ENCODE measurements at places on chromosomes 7 and 10.
A peak's percentile ranks its signal among the peaks of the same experiment; 100 is the strongest.

- DNase-seq, result no peak
These were observed 558 bp downstream of the TCTN3 start for GRCh38 chr10:95693071-95693667.

DNA sequence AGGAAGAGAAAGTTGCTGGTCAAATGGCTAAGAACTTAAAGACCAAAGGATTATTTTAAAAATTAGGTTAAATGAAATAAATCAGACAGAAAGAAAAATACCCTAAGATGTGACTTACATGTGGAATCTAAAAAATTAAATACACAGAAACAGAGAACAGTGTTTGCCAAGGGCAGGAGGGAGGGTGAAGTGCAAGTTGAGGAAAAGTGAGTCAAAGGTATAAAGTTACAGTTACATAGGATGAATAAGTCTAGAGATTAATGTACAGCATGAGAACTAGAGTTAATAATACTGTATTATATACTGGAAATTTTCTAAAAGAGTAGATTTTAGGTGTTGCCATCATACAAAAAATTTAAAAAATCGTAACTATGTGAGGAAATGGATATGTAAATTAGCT lies 146.3 kb downstream of the MDFIC start:
- no peak for DNase-seq

DNA sequence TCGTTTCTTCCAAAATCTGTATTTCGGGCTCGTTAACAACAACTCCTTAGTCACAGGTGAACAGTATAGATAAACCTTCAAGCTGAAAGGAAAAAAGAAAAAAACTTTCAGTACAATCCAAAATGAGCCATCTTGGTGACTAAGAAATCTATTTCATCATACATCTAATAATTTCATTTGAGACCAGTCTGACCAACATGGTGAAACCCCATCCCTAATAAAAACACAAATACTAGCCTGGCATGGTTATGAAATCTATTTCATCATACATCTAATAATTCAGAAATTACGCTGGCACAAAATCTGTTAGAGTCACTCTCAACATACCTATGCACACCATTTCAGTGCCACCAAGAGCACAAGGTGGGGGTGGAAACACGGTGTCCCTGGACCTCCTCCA lies 8.8 kb downstream of the DCLRE1C start:
- DNase-seq, result no peak

GRCh38 chr7:37211097-37211880 lies 237.4 kb downstream of the ELMO1 start:
- DNase-seq, result no peak

GRCh38 chr10:24938076-24938475 lies 14.3 kb downstream of the PRTFDC1 start:
- no peak for DNase-seq

- DNase-seq, result no peak
These were observed 723.4 kb downstream of the PARD3 start for GRCh38 chr10:34091635-34092195.

DNA sequence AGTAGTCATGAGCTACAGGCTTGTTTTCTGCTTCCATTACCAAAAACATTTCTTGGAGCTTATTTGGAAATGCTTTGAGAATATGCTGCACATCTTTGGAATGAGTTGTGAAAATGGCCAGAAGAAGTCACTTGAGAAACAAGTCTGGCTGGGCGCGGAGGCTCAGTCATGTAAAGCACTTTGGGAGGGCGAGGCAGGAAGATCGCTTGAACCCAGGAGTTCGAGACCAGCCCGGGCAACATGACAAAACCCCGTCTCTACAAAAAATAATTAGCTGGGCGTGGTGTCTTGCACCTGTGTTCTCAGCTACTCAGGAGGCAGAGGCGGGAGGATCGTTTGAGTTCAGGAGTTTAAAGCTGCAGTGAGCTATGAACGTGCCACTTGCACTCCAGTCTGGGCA lies 882 bp upstream of the CHCHD1 start:
- no peak for DNase-seq

DNA sequence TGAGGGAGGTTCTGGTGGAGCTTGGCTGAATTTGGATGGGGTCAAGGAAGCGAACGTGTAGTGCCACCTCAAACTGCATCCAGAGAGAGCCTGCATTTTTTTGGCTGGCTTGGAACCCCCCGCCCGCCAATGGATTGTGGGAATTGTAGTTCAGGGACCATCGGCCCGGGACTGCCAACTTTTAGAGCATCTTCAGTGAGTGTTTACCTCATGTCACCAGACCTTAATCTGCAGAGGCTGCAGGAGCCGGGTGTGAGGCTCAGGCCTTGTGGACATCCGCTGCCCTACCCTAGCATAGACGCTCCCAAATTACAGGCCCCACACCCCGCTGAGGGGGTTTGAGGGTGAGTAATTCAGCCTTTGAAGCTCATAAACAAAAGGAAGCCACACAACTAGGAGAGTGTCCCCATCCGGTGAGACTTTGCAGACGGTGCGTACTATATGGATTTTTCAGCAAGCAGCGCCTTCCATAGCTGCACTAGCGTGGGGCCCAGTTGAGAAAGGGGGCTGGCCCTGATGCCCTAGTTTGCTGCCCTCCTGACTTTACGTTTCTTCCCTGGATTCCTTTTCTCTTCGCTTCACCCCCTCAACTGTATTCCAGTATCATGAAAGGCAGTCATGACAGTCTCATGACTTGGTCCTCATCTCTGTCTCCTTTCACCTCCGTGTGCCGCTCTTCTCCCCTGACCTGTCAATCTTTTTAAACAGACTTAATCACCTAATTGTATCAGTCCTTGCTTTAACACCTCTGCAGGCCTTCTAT lies 717 bp downstream of the CNPY4 start:
- DNase-seq, result peak; percentile 82

Data from C1 segment of cervical spinal cord (tissue), 14 donors.